ENCODE measurements at places on chromosomes 11 and 22.

DNA sequence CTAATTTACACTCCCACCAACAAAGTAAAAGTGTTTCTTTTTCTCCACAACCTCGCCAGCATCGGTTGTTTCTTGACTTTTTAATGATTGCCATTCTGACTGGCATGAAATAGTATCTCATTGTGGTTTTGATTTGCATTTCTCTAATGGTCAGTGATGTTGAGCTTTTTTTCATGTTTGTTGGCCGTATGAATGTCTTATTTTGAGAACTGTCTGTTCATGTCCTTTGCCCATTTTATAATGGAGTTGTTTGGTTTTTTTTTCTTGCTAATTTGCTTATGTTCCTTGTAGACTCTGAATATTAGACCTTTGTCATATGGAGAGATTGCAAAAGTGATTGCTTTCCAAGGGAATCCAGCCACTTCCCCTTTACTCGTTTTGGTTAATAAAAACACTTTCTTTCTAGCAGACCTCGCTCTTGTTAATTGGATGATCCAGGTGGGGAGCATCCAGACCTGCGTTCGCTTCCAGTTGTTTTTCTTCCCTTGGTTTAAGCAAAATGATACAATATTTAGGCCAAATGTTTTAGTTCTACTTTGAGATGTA is 17.1 kb upstream of the APOL4 start:
- DNase-seq = no peak

DNA sequence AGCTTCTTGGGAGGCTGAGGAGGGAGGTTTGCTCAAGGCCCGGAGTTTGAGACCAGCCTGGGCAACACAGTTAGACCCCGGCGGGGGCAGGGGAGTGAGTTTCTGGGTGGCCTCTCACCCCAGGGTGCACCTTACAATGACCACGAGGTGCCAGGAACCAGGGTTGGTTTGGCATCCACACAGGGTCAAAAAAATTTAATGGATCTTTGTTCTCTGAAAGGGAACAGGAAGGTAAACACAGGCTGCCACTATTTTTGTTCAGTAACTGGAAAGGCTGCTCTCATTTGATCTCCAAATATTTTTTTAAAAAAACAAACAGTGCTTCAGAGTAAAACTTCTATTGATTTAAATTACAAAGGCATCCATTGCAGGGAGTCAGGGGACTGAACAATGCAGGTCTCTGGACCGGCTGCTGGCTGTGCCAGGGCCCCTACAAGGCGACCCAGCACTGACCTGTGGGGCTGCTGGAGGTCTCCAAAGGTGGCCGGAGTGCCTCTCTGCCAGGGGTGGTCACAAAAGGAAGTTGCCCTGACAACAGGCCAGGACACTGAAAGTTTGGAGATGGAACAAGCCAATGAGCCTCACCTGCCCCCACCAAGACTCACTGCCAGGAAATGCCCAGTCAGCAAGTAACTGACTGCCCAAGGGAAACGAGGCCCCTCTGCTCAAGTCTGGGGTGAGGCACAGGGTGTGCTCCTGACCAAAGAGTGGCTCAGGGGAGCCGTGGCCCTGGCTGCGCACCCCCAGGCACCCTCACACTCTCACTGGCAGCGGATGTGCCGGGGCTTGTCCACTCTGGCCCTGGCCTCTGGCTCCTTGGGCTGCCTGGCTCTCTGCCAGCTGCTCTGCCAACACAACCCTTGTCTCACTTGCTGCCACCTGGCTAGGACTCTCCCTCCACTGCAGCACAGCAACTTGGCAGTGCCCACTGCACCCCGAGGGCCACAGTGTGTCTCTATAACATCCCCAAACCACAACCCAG is 51.8 kb downstream of the ARFGAP3 start:
- DNase-seq = no peak

DNA sequence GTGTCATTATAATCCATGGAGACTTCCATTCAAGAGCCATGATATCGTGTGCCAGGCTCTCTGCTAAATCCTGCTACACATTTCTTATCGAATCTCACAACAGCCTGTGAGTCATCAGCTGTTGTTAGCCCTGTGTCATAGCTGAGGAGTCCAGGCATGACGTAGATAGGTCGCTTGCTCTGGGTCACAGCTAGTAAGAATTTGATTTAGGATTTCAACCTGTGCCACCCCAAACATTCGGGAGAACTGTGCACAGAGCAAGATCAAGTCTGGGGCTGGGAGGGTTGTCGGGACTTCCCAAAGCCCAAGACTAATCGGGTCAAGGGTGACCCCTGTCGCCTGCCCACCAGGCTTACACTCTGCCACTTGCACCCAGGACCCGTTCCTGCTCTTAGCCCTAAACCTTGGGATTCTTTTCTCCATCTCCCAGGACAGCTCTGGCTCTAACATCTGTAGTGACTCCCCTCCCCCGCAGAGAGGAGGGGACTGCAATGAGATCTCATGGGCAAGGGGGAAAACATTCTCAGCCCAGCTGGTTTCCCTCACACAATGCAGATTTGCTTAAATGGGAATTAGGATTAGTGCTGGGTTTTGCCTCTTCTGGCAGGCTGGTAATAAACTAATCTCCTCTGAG is 34.3 kb downstream of the TSPAN18 start:
- peak; percentile 61 for DNase-seq

GRCh38 chr22:39266398-39267030 is 21.7 kb upstream of the PDGFB start:
- no peak for DNase-seq

DNA sequence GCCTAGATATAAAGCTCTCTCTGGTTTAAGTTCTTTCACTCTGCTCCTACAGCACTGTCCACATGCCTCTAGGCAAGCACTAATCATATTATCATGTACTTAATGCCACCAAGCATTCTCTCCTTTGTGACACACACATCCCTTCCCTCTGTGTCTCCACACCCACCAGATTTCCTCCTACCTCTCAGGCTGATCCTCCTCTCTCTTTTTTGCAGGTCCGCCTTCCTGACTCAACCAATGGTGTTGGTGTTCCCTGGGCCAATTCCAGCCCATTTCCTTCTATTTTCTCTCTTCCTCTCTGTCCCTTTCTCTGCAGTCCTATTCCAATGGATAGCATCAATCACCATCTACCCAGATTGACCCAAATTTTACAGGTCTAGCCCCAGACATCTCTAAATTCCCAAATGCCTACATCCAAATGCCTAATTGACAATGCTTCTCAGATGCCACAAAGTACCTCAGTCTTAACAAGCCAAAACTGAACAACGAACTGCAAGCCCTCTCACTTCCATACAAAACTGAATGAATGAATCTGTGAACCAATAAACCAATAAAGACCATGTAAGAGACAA is 504 bp upstream of the ZNF215 start:
- DNase-seq = no peak

- DNase-seq = no peak
These were observed 76.8 kb upstream of the SHANK2 start for GRCh38 chr11:71329165-71329510.

DNA sequence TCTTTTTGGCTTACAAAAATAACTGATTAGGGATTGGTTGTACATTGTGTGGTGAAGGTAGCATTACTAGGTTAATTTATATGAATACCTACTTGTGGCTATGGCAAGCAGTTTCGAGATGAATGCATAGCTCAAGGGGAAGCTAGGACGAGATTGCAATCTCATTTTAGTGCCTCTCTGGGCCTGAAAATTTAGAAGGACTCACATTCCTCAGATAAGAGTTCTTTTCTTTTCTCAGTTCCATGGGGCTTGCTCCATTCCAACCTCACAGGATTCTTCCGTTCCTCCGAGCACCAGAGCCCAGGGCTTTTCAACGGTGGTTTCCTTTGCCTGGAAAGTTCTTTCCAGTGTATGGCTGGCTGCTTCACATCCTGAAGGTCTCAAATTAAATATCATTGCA is 82.1 kb downstream of the CECR2 start:
- no peak for DNase-seq

Data from right lung (tissue), 10 donors.